ENCODE measurements at places on chromosomes 12 and 14.
A peak's percentile ranks its signal among the peaks of the same experiment; 100 is the strongest.

DNA sequence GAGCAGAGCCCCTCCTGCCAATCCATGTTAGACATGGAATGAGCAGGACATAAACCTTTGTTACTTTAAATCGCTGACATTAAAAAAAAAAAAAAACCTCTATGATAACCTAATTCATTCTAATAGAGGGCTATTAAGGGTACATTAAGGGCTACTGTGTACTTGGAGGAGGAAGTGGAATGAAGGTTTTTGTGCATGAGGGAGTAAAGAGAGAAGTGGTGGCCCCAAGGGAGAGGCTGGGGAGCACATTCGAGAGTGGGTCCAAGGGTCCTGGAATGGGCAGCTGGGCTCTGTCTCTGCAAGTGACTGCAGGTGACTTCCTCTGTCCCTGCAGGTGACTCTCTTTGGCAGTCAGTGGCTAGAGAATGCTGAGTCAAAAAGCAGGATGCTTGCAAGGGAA lies 32.1 kb upstream of the PTGDR start:
- no peak for DNase-seq

DNA sequence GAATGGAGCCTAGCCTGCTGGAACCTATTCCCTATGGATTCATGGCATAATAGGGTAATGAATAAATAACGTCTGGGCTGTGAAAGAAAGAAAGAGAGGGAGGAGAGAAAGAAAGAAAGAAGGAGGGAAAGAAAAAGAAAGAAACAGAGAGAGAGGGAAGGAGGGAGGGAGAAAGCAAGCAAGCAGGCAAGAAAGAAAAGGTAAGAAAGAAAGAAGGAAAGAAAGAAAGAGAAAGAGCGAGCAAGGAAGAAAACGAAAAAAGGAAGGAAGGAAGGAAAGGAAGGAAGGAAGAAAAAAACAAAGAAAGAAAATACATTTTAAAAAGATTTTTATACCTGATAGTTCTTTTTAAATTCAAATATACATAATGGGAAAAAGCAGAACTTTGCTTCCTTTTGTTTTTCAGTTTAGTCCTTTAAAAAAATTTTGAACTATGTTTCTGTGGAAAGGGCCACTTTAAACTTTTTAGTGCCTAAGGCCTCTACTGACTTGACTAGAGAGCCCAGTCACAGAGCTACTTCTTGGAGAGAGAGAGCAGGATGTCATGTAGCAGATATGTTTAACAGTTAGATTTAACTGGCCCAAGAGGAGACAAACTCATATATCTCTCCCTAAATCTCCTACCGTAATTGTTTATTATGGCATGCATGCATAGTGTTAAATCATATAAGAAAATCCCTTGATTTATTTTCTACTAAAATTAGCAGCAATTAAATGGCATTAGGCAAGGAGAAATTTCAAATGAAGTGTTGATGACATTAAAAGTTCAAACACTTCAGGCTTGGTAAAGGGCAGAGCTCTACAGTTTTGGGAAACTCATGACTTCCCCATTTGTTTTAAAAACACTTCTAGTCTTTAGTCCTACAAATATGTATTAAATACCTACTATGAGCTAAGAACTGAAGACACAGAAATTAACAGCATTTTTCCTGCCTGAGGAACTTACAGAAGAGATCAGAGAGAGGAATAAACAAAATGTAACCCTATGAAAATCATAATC lies 305.5 kb downstream of the BCAT1 start:
- DNase-seq, result no peak

- no peak for DNase-seq
Measured at GRCh38 chr12:103802586-103802886, 38.5 kb downstream of the NT5DC3 start.

- no peak for DNase-seq
Measured at GRCh38 chr14:30822080-30822571, 52.2 kb upstream of the COCH start.

- DNase-seq, result no peak
Measured at GRCh38 chr14:93464271-93464670, 33.5 kb downstream of the UNC79 start.

DNA sequence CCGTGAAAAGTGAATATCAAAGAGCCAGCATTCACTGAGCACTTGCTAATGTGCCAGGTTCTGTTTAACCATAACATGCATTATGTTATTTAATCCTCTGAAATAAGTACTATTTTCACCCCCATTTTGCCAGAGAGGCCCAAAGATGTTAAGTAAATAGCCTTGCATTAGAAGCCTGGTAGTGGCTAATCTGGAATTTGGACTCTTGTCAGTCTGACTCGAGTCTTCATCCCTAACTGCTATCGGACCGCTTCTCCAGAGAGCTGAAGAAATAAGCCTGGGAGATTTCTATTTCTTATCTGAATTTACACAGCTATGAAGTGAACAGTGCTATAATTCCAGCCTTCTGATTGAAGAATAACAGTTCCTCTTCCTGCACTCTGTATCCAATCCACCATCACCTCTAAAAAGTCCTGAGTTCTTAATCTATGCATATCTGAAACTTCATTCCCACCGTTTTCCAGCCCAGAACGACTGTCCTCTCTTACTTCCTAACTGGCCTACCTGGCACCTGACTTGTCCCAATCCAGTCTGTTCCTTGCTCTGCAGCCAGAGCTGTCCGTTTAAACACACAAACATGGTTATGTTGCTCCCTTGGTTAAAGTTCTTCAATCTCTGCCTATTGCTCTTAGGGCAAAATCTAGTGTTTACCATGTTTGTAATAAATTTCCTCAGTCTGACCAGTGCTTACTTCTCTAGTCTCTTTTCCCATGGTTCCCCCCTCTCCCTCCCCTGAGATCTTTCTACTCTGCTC lies 2.3 kb downstream of the POLR3B start:
- no peak for DNase-seq

DNA sequence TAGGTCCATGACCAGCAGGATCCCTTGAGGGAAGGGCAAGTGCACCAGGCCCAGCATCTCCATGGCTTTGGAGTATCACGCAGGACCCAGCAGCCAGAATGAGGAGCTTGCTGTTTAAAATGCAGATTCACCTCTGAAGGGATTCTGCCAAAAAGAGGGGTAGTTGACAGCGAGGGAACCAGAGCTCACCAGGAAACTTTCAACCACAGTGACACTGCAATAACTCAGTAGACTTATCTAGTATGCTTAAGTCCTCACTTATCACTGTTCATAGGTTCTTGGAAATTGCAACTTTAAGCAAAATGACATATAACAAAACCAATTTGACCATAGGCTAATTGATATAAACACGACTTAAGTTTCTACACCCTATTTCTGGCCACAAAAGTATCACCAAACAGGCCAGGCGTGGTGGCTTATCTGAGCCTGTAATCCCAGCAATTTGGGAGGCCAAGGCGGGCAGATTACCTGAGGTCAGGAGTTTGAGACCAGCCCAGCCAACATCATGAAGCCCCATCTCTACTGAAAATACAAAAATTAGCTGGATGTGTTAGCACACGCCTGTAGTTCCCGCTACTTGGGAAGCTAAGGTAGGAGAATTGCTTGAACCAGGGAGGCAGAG lies 21.4 kb upstream of the CKAP4 start:
- no peak for DNase-seq

DNA sequence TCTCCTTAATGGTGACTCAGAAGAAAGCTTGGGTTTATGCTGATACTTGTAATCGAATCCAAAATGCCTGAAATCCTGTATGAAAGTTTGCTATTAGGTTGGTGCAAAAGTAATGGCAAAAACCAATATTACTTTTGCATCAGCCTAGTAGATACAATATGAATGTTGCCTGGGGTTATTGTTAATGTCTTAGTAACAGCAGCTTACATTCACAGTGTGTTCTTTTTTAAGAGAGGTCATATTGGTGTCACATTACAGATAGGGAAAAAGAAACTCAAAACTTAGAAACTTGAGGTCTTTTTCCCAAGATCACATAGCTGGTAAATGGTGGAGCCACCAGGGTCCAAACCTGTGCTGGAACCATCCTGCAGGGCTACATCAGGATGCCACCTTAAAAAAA lies 25.2 kb downstream of the SRGAP1 start:
- no peak for DNase-seq

DNA sequence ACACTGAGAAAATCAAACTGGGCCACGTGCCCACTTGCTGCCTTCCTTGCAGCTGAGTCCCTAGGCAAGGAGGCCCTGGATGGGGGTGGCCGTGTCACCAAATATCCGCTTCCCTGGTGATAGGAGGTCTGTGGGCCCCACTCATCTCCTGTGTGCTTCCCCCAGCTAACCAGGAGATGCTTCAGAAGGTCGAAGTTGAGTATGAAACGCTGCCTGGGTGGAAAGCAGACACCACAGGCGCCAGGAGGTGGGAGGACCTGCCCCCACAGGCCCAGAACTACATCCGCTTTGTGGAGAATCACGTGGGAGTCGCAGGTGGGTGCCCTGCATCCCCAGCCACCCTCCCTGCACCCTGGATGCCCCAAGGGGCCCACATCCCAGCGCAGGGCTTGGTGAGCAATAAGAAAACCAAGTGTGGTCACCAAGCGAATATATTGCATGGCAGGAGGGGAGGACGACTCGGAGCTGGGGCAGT lies 6.8 kb upstream of the SIVA1 start:
- no peak for DNase-seq

DNA sequence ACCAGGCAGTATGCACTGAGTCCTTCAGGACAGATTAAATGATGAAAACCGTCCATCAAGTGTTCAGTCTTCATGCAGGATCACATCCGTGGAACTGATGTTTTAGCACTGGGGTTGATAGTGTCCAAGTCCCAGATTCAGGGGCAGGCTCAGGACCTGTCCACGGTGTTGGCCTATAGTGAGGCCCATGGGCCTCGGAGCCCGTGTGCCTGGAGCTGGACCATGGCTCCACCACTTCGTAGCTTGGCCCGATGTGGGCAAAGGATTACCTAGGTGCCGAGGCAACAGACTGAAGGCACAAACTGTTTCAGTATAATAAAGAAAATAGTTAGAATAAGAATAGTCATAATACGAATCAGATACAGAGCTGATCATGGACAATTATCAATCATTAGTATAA lies 41.8 kb downstream of the DDX51 start:
- no peak for DNase-seq

- DNase-seq, result peak; percentile 24
Measured at GRCh38 chr12:66409195-66409871, 107.0 kb downstream of the HELB start.
